ENCODE measurements at places on chromosomes 11 and 22. TPM values are rescaled to one million over a fixed set of nuclear protein-coding genes. Genes with fewer than 3 reads are reported as not detected.

GVQW3 gene
- total RNA-seq, result 3.4 TPM

APOA5 gene
- total RNA-seq, result not detected

DGCR6 gene
- total RNA-seq, result 1.7 TPM

MMP10 gene
- not detected for total RNA-seq

OR8A1 gene
- not detected for total RNA-seq

CRYAB gene
- total RNA-seq, result 1,312 TPM

COPB1 gene
- 92.3 TPM for total RNA-seq

TPBGL gene
- 0.69 TPM for total RNA-seq

MS4A4E gene
- total RNA-seq, result 9.4 TPM

BBS1 gene
- total RNA-seq, result 85.4 TPM

MAPK11 gene
- 18.3 TPM for total RNA-seq

GRCh38 chr11:61532134-61533038 is 23.8 kb downstream of the LRRC10B start:
- peak; percentile 61 for DNase-seq

- DNase-seq, result no peak
Observed at GRCh38 chr22:37126882-37127281, 17.4 kb upstream of the TMPRSS6 start.

DNA sequence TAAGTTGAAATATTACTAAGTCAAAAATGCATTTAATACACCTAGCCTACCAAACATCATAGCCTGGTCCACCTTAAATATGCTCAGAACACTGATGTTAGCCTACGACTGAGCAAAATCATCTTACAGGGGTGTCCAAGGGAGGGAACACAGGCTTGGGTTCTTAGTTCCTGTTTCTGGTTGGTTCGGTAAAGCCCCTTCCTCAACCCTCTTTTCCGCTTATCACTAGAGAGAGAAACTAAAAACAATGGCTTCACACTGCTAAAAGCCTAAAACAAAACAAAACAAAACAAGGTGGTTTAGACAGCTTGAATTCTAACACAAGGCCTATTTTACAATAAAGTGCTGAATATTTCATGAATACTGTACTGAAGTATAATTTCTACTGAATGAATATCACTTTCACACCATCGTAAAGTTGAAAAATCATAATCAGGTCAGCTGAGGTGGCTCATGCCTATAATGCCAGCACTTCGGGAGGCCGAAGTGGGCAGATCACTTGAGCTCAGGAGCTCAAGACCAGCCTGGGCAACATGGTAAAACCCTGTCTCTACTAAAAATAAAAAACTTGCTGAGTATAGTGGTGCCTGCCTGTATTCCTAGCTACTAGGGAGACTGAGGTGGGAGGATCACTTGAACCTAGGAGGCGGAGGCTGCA is 118.0 kb downstream of the SIK3 start:
- no peak for DNase-seq

DNA sequence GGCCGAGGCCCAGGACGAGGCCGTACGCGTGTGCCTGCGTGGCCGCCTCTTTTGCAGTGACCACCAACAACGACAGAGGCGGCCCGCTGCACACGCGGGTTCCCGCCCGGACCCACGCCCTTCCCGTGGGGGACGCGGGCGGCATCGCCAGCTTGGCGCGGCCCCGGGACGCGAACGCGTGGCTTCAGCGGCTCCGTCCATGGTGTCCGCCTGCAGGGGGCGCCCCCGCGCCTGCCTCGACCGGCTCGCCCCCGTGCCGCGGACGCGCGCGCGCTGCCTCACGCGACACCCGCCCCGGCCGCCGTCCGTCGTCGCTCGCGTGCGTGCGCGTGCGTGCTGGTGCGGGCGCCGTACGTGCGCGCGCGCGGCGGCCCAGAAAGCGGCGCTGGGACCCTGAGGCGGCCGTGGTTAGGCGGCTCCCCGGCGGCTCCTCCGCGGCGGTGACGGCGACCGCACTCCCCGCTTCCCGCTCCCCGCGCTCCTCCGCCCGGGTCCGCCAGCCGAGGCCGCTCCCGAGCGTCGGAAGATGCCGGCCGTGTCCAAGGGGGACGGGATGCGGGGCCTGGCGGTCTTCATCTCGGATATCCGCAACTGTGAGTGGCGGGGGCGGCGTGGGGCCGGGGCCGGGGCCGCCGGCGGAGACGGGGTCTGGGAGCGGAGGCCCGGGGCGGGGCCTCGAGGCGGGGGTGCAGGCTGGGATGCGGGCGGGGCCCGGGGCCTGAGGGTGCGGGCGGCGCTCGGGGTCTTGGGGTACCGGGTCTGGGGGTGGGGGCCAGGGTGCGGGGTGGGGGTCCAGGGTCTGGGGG is at the start of gene AP2A2:
Gene AP2A2 (plus strand): TSS at position 375 of the 806 bp plus-strand sequence. CDS start 152 bp downstream, at position 527.
- DNase-seq, result peak; percentile 96

- no peak for DNase-seq
Observed at GRCh38 chr11:41955066-41955465, 495.6 kb upstream of the LRRC4C start.

DNA sequence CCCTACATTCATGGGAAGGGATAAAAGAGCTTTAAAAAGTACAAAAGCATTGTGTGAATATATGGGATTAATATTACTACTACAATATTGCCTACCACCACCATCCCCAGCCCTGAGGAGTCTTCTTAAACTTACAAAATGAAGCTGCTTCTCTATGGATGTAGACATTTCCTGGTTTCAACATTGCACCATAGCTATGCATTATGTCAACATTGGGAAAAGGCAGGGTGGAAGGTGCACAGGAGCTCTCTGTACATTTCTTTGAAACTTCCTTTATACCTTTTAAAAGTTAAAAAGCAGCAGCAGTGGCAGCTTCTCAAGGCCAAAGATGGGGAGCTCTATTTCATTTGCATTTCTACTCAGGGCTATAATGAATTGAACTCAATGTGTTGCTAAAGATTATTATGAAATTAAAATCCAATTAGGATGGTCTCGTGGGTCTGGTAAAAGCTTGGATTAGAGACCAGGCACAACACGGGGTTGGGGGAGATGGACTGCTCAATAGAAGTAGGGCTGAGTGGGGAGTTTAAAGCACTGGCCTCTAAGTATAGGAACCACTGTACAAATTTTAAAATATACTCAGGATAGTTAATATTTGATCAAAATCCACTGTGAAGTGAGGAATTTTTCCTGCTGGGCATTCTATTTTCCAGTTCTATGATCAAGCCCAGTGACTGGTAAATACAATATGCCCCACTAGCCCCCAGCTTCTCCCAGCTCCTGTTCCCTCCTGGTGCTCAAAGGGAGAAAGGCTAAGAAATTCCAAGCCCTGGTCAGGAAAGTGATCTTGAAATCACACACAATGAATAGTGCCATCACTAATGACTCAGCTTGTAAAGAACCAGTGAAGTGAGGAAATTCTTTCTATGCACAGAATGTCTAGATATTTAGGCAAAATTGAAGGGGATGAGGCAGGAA is 362.7 kb upstream of the CCDC90B start:
- DNase-seq, result peak; percentile 38

- no peak for DNase-seq
Observed at GRCh38 chr11:8256271-8257002, 7.2 kb downstream of the LMO1 start.

DNA sequence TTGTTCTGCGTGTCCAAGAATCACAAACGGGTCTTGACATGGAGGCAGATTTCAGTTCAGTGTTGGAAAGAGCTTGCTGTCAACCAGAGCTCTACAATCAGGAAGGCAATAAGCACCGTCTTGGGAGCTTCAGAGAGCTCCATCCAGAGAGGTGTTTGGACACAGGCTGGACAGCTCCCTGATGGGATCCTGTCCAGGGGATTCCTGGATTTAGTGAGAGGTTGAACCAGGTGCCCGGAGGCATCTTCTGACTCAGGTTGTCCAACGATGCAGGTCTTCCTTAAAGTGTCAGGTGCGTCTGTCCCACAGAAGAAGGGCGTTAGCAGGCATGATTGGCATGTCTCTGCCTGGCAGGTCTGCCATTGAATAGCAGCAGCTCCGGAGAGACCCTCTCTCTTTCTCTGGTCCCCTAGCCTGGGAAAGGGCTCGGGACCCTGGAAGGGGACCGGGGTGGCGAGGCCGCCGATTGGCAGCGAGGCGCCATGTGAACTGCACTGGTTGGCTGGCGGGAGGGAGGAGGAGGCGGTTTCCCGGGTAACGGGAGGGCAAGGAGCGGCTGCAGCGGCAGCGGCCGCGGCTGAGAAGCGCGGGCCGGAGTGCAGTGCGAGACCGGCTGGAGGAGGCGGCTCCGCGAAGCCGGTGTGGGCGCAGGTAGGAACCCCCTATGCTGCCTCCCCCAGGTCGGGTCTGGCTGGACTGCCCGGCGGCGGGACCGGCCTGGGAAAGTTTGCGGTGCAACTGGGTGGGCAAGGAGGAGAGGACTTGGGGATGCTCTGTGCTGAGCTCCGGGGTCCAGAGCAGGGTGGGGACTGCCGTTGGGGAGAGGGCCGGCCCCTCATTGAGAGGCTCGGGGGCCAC is 104.1 kb upstream of the E2F8 start:
- DNase-seq, result peak; percentile 86

GRCh38 chr11:75783416-75784084 is 15.0 kb downstream of the DGAT2 start:
- no peak for DNase-seq

- no peak for DNase-seq
Observed at GRCh38 chr11:130124096-130124495, 35.5 kb upstream of the ST14 start.

DNA sequence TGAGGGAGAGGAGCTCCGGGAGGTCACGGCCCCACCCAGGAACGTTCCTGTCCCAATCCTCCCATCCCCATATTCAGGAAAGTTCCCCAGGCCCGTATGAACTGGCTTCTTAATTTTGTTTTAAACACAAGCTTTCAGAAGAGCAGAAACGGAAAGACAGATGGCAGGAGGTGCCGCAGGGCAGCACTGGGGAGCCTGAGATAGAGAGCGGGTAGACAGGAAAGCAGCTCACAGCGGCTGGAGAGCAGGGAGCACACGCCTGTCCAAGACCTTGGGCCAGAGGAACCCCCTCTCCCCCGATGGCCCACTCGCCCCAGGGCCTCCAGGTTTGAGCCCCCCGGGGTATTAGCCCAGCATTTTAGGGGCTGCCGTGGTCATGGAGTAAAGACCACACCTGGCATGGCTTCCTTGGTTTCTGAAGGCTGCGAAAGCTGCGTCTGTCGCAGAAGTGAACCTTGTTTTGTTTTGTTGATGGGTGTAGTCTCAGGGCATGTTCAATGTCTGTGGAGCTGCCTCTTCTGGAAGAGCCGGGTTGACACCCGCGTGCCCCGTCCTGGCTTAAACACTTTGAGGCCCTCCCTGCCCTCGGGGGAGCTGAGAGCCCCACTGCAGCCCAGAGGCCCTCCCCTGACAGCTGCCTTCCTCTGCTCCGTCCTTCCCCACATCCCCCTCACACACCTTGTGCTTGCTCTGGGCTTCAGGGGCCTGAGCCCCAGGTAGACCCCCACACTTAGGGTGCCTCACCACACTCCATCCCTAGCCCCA is 17.9 kb upstream of the KCNQ1OT1 start:
- DNase-seq, result no peak

GRCh38 chr11:70434813-70435278 is 36.5 kb downstream of the CTTN start:
- no peak for DNase-seq

- no peak for DNase-seq
Observed at GRCh38 chr11:65897020-65897471, 3.1 kb downstream of the FOSL1 start.

- no peak for DNase-seq
Observed at GRCh38 chr22:29212743-29213142, 7.0 kb downstream of the EMID1 start.

DNA sequence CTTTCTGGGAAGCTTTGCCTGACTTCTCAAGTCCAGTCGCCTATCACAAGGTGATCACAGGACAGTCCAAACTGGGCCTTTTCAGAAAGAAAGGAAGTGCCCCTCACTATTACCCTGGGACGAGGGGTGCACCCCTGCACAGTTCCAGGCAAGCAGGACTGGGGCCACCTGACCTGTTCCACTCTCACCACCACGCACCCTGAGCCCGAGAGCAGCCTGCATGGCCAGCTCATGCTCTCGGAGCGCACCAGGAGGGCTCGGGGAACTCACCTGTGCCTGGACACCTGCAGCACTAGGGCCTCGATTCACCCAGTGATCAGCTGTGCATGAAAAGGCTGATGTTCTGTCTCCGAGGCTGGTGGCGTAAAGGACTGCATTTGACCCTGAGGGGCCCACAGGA is 12.8 kb upstream of the FGF4 start:
- DNase-seq, result no peak

GRCh38 chr11:107276077-107276476 is 181.5 kb downstream of the CWF19L2 start:
- DNase-seq, result peak; percentile 5

GRCh38 chr22:45805413-45805812 is 133.8 kb downstream of the ATXN10 start:
- no peak for DNase-seq
